Activated CD8-positive, alpha-beta memory T cell treated with anti-CD3 and anti-CD28 coated beads, Interleukin-2, amount 10 ng/mL, durations not matched to agents 7 days and 5 days (primary cell): ENCODE measurements at places on chromosomes 1 and 21. TPM values are rescaled to one million over a fixed set of nuclear protein-coding genes. Genes with fewer than 3 reads are reported as not detected.

AQP10 gene
- not detected for total RNA-seq

GPR25 gene
- 0.35 TPM for total RNA-seq

OR2T1 gene
- total RNA-seq: not detected

DNA sequence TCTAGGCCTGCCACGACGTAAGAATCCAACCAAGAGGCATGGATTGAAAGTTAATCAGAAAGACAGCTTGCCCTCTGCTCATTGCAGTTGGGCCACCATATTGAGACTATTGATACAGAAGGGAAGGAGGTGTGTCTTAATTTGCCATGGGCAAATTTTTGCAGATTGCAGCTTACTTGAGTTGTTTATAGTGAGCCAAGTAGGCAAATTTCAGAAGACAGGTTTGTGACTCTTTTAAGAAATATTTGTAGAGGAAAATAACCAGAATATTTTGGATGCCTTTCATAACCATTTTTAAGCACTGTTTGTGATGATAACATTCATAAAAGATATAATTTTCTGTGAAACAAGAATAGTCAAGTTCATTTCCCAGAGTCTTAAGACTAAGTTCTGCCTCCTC lies 74.1 kb downstream of the PRDM2 start:
- no peak overlapping the region for H3K4me3 ChIP-seq
- DNase-seq: no peak

RHCE gene
- total RNA-seq: not detected

- peaks cover 43% of the 10 kb centered on the region for H3K4me1 ChIP-seq
- peak overlapping the region; percentile 91 for H3K4me3 ChIP-seq
- H3K36me3 ChIP-seq: peaks cover 13% of the 10 kb centered on the region
- DNase-seq: no peak
These were observed 872 bp downstream of the GPBP1L1 start for GRCh38 chr1:45685308-45686014.

HSD3B2 gene
- not detected for total RNA-seq

- H3K27me3 ChIP-seq: no peaks in the 10 kb centered on the region
- H3K4me1 ChIP-seq: no peaks in the 10 kb centered on the region
- H3K27ac ChIP-seq: no peak overlapping the region
- no peaks in the 10 kb centered on the region for H3K36me3 ChIP-seq
- DNase-seq: no peak
These were observed 89.9 kb downstream of the TIAM1 start for GRCh38 chr21:31254131-31254530.

LEFTY1 gene
- not detected for total RNA-seq

DNA sequence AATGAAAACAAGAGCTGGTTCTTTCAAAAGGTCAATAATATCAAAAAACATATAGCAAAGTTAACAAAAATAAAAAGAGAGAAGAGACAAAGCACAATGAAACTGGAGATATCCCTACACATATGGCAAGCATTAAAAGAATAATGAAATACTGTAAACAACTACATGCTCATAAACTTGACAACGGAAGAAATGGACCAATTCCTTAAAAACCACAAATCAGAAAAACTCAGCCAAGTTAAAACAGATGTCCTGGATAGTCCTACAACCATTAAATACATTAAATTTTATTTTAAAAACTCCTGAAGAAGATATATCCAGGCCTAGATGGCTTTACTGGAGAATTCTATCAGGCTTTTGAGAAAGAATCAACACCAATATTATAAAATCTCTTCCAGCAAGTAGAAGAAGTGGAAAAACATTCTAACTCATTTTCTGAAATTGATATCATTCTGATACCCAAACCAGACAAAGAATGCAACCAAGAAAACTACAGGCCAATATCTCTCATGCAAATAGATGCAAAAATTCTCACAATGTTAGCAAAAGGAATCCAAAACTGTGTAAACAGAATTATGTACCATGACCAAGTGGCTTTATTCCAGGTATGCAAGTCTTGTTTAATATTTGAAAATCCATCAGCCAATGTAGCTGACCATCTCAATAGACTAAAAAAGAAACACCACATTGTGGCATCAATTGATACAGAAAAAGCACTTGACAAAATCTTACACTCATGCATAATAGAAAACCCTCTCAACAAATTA lies 56.1 kb upstream of the LRRC7 start:
- no peaks in the 10 kb centered on the region for H3K27me3 ChIP-seq
- DNase-seq: no peak
- no peak overlapping the region for H3K4me3 ChIP-seq
- H3K27ac ChIP-seq: no peak overlapping the region

- H3K4me3 ChIP-seq: no peak overlapping the region
- DNase-seq: no peak
- H3K36me3 ChIP-seq: no peaks in the 10 kb centered on the region
- H3K4me1 ChIP-seq: no peaks in the 10 kb centered on the region
- no peak overlapping the region for H3K27ac ChIP-seq
These were observed 23.6 kb upstream of the DDX59 start for GRCh38 chr1:200693327-200693726.
